ENCODE measurements at places on chromosomes 4 and X.

- no peak for DNase-seq
These were observed 17.8 kb downstream of the ZCCHC4 start for GRCh38 chr4:25330335-25330734.

DNA sequence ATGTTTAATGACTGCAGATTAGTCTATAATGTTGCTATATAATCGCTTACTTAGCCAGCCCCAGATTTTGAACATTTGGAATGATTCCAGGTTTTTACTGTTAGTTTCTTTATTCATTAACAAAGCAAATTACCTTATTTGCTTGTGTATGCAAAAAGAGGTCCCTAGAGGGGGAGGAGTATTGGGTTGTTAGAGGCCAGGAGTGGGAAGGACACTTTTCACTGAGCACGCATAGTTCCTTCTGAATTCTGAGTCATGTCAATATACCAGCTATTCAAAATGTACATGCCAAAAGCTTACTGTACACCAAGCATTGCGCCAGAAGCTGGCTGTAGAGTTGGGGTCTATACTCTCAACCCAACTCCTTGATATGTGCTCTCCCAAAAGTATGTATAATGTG is 5.1 kb upstream of the DGAT2L6 start:
- DNase-seq: no peak

- DNase-seq: no peak
These were observed 140.3 kb upstream of the CXCL13 start for GRCh38 chr4:77465271-77465670.

DNA sequence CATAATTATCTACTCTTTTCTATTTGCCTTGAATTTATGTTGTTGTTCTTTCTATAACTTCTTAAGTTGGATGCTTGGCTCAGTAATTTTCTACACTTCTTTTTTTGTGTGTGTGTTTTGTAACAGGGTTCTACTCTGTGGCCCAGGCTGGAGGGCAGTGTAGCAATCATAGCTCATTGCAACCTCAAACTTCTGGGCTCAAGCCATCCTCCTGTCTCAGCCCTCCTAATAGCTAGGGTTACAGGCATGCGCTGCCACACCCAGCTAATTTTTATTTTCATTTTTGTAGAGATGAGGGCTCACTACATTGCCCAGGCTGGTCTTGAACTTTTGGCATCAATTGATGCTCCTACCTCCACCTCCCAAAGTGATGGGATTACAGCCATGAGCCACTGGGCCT is 20.7 kb upstream of the UCHL1 start:
- no peak for DNase-seq

GRCh38 chr4:189088780-189089179 is 851.9 kb upstream of the FRG1 start:
- DNase-seq: no peak

- peak; percentile 0 for DNase-seq
These were observed 103.4 kb upstream of the PAK3 start for GRCh38 chrX:110992611-110993010.

GRCh38 chr4:8391071-8391470 is 49.5 kb downstream of the ACOX3 start:
- DNase-seq: no peak

GRCh38 chr4:125013891-125014290 is 300.9 kb upstream of the FAT4 start:
- DNase-seq: no peak

DNA sequence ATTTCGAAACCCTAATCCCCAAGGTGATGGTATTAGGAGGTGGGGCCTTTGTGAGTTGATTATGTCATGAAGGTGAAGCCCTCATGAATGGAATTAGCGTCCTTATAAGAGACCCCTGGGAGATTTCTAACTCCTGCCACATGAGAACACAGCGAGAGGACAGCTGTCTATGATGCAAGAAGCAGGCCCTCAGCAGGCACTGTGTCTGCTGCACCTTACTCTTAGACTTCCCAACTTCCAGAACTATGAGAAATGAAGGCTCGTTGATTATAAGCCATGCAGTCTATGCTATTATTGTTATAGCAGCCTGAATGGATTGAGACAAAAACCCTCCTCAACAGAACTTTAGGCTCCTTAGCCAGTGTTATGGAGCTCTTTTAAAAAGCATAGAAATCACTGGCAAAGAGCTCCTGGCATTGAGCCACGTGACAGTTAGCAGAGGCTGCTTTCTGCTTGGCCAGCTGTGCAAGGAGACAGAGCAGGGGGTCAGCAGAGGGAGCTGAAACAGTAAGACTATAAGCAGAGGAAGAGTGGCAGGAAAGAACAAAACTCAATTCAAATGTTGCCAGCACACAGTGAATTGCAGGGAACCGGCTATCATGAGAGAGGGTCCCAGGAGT is 219.2 kb upstream of the FAT1 start:
- no peak for DNase-seq

- peak; percentile 7 for DNase-seq
These were observed 707 bp upstream of the UNC5C start for GRCh38 chr4:95549246-95550114.

- peak; percentile 18 for DNase-seq
These were observed 71.6 kb upstream of the MAB21L2 start for GRCh38 chr4:150510176-150510865.

DNA sequence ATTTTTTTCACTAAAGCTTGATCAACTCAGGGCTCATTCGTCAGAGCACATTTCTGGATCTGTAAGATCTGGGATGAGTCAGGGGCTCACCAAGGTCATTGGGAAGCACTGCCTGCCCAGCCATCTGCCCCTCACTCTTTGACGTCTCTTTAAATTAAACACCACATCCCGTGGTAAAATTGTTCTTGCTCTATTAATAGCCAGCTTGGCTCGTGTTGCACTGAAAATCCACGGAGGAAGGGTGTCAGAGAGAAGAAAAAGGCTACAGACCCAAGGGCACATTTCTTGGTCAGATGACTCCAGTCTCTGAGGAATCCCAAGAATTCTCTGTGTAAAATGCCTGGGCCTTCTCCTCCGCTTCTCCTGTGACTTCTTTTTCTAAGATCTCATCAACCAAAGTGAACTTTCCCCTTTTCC is 45.7 kb upstream of the GATB start:
- DNase-seq: peak; percentile 67

GRCh38 chrX:110665223-110666002 is 130.2 kb downstream of the CHRDL1 start:
- DNase-seq: no peak
